Jurkat, Clone E6-1 (cell line): ENCODE measurements at places on chromosomes 1 and 21.

DNA sequence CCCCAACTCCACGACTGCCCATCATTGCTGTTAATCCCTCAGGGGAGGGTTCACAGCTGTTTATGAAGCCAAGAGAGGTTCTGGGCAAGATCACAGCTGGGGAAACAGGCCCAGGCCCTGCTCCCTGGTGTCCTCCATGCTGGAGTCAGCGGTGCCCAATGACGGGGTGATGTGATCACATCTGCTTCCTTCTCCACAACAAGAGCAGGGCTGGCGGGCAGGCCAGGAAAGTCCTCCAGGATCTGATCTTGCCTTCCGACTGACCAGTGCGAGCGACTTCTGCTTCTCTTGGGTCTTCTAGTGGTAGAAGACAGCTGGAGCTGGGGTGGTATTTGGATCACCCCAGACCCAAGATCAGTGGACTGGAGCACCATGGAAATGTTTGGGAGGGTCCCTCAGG lies 951 bp upstream of the LINGO4 start:
- DNase-seq, result no peak

GRCh38 chr1:67748630-67749029 lies 63.6 kb downstream of the GADD45A start:
- DNase-seq, result no peak

DNA sequence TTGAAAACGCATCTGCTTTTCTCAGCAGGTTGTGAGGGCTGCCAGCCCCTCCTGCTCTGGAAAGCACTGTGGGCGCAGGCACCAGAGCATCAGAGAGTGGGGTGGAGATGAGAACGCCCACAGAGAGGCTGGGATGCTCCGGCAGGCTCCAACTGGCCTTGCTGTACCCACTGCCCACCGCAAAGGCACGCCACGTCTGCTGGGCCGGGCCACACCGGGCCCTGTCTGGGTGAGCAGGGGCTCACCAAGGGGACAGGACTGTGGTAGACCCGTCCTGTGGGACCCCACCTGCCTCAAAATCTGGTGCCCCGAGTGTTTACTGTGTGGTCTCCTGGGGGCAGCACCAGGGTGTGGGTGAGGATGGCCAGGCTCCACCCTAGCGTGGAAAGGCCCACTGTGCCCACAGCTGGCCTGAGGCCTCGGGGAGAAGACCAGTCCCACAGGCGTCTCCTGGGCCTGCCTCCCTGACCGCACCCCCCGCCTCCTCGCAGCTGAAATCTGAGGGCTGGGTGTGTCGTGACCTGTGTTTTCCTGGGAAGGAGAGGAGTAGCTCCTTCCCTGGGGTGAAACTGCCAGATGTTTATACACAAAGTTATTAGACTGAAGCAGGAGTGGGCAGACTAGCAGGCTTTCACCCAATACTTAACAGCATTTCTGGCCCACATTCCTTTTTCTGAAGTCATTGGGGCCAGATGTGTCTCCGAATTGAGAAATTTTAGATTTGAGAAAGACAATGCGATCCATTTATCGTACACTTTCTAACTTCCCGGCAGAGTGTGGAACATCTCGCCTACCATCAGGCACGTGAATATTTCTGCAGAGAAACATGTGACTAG lies 53.8 kb downstream of the STUM start:
- no peak for DNase-seq

DNA sequence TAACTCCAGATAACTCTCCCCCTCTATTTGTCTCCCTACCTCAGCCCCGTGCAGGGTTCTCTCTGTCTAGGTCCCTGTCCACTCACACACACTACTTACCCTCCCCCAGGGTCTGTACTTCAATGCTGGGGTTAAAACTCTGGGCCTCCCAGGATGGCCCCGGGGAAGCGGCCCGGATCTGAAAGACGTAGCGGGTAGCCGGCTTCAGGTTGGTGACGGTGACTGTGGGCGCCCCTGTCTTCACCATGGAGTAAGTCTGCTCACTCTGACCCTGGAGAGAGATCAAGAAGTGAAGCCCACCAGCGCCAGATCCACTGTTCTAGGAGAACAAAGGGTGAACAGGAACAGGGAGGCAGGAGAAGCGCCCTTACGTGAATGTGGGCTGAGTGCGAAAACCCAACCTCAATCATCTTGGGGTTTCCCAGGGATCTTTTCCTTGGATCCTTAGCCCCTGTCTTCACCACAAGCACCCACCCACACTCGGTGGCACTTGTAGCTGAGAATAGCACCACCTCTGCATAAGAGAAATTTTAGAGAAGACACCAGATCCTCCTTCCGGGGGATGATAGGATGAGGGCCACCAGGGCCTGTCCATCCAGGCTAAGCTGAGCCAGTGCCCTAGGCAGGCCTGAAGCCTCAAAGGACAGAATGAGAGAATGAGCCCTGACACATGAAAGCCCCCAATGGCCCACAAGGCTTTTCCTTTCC lies 33.5 kb downstream of the EPHA10 start:
- no peak for DNase-seq

GRCh38 chr21:24897883-24898282 lies 709.4 kb downstream of the MRPL39 start:
- no peak for DNase-seq

DNA sequence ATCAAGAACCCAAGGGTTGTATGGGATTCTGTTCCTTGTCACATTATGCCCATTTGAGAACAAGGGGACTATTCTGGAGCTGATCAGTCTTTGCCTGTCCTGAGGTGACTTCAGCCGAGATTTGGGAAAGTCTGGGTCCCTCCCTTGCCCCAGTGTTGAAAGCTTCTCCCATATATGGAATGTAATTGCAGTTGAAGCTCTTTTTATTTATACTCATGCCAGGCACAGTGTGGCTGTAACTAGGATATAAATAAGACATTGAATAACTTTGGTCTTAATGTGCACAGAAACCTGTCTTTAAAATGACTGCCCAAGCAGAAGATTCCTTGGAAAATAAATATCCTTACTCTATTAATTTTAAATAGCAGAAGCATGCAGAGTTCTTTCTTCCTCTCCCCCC lies 15.2 kb downstream of the AKNAD1 start:
- no peak for DNase-seq

GRCh38 chr1:86704972-86705664 lies 742 bp downstream of the SH3GLB1 start:
- no peak for DNase-seq

GRCh38 chr1:23722652-23723051 lies 20.6 kb upstream of the ELOA start:
- no peak for DNase-seq
